HFFc6 (cell line): ENCODE measurements at places on chromosomes 7 and 10. TPM values are rescaled to one million over a fixed set of nuclear protein-coding genes. Genes with fewer than 3 reads are reported as not detected.

The KMT2E gene
- 42.0 to 49.7 TPM (median 44.4 TPM) in 3 replicates for total RNA-seq

GRCh38 chr10:129108378-129108777 lies 358.7 kb upstream of the MGMT start:
- no peak for DNase-seq

- DNase-seq: no peak
Measured at GRCh38 chr10:33967606-33968120, 633.2 kb upstream of the NRP1 start.

DNA sequence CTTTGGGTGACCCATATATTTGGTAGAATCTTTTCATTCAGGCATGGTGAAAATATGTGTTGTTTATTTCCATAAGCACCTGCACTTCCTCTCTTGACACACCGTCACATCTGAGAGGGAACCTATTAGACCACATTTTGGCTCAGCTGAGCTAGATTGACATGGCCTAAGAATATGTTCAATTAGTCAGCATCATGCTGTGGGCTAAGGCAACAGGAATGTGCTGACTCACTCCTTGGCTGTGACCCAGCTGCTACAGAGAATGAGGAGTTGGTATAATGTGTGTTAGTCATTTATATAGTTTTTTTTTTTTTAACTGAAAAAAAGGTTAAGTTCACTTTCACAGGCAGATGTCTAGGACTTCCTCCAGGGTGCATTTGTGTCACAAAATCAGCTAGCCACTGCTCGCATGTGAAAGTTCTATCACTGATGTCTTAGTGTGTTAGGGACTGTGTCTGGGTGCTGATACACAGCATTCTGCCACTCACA lies 180.6 kb downstream of the SEMA3E start:
- DNase-seq: peak; percentile 98

DNA sequence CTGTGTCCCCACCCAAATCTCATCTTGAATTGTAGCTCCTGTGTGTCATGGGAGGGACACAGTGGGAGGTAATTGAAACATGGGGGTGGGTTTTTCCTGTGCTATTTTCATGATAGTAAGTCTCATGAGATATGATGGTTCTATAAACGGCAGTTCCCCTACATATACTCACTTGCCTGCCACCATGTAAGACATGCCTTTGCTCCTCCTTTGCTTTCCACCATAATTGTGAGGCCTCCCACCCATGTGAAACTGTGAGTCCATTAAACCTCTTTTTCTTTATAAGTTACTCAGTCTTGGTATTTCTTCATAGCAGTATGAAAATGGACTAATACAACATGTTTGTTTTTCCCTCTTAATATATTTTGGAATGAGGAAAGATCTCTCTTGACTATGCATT lies 24.5 kb upstream of the TBXAS1 start:
- no peak for DNase-seq

- no peak for DNase-seq
Measured at GRCh38 chr7:107824858-107825257, 21.8 kb upstream of the SLC26A3 start.

The FRMD4A gene
- 93.0 to 116 TPM (median 112 TPM) in 3 replicates for total RNA-seq

- no peak for DNase-seq
Measured at GRCh38 chr7:128406314-128407232, 3.2 kb downstream of the IMPDH1 start.

DNA sequence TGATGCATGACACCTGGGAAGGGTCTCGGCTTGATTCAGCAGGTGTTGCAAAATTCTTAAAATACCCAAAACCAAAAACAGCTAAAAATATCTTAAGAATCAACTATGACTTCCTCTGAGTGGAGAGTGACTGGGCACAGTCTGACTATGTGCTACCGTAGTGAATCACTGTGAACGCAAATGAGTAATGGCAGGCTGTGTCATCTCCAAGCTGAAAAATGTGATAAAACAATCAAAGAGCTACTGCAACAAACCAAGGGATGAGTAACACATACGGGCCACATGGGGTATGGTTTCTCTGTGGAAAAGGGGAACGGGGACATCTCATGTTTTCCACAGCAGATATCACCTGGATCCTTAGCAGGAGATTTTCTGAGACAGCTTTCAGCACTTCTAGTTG lies 127.5 kb downstream of the ABCA13 start:
- peak; percentile 77 for DNase-seq

DNA sequence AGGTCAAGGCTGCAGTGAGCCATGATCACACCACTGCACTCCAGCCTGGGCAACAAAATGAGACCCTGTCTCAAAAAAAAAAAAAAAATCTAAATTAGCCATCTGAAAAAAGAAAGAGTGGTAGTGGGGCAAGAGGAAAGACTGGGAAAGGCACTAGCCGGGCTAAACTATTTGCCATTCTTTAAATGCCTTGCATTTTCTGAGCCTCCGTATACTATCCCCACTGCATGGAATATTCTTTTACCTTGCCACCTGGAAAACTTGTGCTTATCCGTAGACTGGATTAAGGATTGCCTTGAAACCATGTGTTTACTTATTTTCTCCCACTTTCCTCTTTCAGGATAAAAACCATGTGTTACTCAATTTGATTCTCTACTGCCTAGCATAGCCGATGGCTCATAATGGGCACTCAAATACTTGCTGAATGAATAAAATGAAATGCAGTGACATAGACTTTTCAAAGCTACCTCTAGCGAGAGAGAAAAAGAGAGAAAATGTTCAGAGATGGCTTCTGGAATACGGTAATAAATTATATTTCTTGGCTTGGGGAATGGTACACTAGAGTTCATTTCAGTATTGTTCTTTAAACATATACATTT lies 30.6 kb downstream of the HYCC1 start:
- peak; percentile 20 for DNase-seq

DNA sequence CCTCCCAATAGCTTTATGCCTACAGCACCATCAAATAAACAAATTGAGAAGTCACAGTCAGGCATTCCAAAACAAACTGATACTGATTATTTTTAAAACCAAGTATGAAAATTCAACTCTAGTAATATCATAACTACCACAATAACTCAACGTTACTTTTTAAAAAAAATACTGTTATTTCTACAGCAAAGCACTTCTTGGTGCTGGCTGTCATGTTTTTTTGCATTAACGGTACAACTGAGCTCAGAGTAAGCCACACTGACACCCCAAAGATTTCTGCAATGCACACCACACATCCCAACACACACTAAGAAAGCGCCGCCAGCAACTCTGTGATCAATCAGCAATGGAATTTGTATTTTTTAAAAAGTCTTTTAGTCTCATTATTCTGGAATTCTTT lies 113.6 kb downstream of the RNF32 start:
- DNase-seq: no peak

The ACTL6B gene
- not detected in 3 replicates for total RNA-seq

DNA sequence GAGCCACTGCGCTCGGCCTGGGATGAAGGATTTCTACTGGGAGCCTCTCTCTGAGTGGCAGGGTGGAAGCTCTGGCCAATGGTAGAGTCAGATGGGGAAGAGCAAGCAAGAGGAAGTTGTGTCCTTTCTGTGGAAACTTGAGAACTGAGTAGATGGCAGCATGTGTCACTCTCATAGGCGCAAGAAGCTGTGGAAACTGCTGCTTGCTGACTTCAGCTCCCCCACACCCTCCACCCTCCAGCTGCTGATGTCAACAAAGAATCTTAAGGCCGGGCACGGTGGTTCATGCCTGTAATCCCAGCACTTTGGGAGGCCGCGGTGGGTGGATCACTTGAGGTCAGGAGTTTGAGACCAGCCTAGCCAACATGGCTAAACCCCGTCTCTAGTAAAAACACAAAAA lies 39.8 kb upstream of the SRGN start:
- no peak for DNase-seq

DNA sequence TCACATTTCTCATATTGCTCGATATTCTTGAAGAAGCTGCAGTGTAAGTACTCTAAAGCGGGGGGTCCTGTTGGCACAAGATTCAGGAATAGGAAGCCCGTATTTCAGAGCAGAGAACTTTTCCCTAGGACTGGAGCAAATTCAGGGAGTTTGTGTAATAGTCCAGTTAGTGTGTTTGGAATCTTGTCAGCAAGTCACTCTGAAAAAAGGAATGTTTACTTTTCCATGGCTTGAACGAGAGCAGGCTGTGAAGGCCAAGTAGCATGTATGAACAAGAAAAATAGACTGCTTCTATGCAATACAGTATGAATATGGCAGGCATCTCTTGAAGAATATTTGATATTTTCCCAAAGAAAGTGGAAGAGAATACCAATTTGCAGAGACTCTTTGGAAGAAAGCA lies 39.8 kb downstream of the CDC123 start:
- DNase-seq: no peak

The NCF1 gene
- not detected in 3 replicates for total RNA-seq

DNA sequence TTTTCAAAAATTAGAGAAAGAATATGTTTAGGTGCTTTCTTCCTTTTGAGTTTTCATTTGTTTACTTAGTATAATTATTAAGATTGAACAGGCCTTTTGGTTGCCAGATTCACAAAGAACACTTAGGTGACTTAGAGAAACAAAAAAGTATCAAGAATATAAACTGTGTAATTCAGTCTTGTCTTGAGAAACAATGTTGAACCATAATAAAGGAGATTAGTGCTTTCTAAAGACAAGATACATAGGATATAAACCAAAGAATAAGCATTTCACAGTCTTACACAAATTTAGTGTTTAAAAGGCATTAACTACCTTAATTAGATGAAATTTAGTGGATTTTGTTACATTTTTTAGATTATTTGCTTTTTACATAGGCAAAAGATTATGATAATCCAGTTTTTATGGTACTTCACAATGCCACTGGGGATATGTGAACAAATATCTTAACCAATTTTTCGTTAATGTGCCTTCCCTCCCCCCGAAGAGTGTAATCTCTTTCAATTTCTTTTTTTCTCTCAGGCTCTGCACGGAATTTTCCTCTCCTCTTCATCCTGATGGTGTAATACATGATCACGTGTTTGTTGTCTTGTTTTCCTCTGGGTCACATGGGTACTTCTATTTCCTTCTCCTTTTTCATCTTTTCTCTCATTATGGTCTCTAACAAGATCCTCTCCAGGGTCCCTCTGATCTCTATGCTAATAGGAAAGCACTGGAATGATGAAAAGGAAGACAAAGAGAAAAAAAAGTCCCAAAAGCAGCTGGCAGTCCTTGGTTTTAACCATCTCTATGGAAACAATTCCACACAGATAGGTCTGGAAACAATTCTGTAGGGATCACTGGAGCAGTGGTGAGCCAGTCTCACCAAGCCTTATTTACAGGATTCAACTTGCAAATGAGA lies 3.7 kb upstream of the HNRNPH3 start:
- DNase-seq: peak; percentile 75

- no peak for DNase-seq
Measured at GRCh38 chr7:40937879-40938278, 765.0 kb downstream of the INHBA start.

The GDF2 gene
- not detected in 3 replicates for total RNA-seq

DNA sequence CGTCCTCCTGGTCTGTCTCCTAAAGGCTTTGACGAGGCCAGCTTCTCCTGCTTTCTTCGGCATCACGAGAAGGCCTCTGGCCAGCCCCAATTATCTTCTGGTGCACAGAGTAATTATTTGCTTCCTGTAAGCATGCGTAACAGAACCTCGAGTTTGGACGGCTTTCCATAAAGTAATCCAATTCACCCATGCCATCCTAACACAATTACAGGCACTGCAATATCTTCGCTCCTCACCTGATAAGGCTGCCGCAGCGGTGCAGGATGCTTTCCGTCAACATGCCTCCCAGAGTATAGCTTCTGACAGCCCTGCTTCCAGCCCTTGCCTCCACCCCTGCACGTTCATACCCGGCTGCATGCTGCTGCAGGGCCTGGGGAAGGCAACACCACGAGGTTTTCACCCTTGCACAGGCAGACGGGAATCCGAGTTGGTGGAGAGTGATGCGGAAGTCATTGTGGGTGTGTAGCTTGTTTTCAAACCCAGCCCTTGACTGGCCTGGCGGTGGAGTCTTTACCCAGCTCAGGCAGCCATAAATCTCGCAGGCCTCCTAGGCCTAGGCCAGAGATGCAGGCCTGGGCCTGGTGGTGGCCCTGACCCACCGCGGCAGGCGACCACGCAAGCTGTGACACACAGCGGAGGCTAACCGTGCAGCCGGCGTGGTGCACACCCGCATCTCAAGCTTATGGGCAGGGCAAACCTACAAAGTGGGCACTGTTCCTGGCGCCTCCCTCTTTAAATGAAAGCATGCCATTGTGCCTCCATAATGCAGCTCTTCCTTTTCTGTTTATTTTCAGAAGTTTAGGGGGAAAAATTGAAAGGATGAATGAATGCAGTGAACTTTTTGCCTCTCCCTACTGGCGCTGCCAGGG lies 12.7 kb downstream of the EBF3 start:
- no peak for DNase-seq

DNA sequence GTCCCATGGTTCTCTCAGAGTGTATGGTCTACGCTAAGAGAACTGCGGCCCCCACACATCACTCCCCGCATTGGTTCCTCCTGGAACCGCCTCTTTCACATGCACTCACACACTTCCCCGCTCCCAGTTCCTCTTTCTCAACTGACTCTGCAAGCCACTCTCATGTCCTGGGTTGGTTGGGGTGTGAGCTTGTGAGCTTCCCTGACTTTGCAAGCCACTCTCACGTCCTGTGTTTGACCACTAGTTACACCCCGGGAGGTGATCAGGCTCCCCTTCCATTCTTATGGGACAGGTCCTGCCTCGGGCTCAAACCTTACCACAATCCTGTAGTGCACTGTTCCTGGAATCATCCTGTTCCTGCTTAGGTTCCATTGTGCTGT lies 105.0 kb downstream of the TRIM24 start:
- DNase-seq: no peak

GRCh38 chr7:40531956-40532355 lies 397.2 kb downstream of the SUGCT start:
- DNase-seq: no peak

The TEX36 gene
- total RNA-seq: not detected in 3 replicates
